ENCODE measurements at places on chromosomes 7 and 10.

- no peak for DNase-seq
Observed at GRCh38 chr7:33578881-33579672, 326.3 kb upstream of the BMPER start.

DNA sequence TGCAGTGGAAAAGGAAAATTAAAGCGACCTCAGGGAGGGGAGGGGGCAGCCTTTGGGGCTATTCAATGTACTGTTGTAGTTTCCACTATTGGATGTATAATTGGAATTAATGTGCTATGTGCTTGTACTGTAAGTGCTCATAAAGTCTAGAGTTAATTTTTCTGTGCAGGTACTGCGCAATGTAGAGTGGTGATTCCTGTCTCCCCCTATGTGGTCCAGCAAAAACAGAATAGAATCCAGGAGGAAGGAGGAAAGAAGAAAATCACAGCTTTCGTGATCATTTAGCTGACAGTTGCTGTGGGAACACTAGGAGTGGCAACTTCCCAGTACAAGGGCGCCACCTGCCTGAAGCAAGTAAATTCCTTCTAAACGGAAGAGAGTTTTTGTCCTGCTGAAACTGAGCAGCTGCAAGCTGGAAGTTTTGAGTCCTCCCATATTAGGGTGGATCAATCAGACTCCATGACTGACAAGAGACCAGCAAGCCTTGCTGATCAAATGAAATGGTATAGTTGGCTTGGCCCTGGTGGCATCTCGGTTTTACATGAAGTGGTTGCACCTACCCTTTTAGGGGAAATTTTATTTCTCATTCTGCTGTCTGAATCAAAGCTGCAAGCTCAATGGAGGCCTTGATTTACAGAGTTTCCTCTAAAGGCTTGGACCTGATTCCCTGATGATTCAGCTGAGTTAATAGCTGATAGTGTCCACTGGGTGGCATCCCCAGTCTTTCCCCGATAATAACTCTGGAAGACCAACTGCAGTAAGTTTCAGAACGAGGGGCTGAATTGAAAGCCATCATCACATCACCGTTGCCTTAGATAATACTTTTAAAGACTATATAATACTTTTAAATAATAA, 299.8 kb downstream of the HGF start:
- DNase-seq = peak; percentile 22

- no peak for DNase-seq
Observed at GRCh38 chr7:121105262-121105661, 116.8 kb downstream of the CPED1 start.

GRCh38 chr10:73410897-73411296, 3.0 kb downstream of the ANXA7 start:
- DNase-seq = no peak

DNA sequence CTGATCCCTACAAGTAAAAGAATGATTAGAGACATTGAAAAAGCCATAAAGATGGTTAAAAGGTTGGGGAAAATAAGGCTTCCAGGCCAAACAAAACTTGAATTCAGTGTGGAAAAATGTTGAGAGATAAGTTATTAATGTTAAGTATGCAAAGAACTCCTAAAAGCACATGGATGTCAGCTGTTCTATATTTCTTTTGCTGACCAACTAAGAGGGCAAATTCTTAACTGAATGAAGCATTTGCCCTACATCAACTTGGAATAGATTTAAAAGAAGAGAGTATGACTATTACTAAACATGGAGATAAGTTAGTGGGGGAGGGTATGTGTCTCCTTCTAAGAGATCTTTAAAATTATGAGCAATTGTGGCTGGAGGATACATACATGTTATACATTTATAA, 124.8 kb downstream of the KIAA1217 start:
- no peak for DNase-seq

GRCh38 chr7:276230-276835, 13.6 kb upstream of the FOXL3 start:
- DNase-seq = no peak
